Coronary artery (tissue), 2 donors: ENCODE measurements at places on chromosomes 4 and X.

GRCh38 chr4:8911316-8912088 is 39.9 kb upstream of the HMX1 start:
- peak; percentile 55 for DNase-seq

GRCh38 chr4:76430519-76431388 is 4.3 kb upstream of the SHROOM3 start:
- DNase-seq = no peak

- DNase-seq = no peak
Observed at GRCh38 chr4:184361443-184361842, 112.9 kb downstream of the IRF2 start.

- no peak for DNase-seq
Observed at GRCh38 chrX:17521871-17522693, 147.1 kb downstream of the NHS start.

- DNase-seq = peak; percentile 56
Observed at GRCh38 chr4:7154351-7154981, 37.9 kb upstream of the SORCS2 start.

- DNase-seq = no peak
Observed at GRCh38 chr4:7539659-7540058, 104.9 kb upstream of the PSAPL1 start.

DNA sequence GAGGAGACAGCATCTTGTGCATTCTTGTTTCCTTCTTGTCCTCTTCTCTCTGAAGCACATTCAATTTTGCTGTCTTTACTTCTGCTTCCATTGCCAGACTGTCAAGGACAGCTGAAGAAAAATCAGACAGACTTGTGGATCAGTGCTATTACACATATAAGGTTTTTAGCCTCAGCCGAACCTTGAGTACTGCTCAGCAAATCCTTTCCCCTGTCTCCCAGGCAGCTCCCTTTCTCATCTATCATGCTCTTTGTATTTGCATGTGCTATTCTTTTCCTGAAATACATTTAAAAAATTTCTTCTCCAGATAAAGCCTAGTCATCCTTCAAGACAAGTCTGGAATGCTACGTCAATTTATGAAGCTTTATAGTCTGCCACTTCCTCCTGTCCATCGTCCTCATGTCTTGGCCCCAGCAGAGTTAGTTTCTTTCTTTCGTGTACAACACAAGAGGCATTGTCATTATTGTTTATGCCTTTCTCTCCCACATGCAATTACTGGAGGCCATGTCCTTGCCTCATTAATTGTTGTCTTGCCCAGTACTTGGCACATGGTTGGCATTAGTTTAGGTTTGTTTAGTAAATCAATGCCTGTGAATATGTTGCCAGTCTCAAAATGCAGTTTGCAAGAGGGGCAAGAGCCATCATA is 45.1 kb downstream of the ADGRL3 start:
- no peak for DNase-seq

- no peak for DNase-seq
Observed at GRCh38 chr4:122762520-122762919, 30.0 kb downstream of the BBS12 start.

- no peak for DNase-seq
Observed at GRCh38 chrX:136577552-136577951, 45.5 kb downstream of the VGLL1 start.
